ENCODE measurements at places on chromosomes 2 and 18.

GRCh38 chr2:157839822-157840221, 36.3 kb downstream of the ACVR1 start:
- no peak overlapping the region for H3K27ac ChIP-seq
- no peak for DNase-seq
- H3K4me3 ChIP-seq = no peak overlapping the region
- H3K36me3 ChIP-seq = peaks cover 15% of the 10 kb centered on the region
- H3K27me3 ChIP-seq = no peaks in the 10 kb centered on the region
- H3K4me1 ChIP-seq = peaks cover 40% of the 10 kb centered on the region

- no peaks in the 10 kb centered on the region for H3K27me3 ChIP-seq
- no peak overlapping the region for H3K27ac ChIP-seq
- no peaks in the 10 kb centered on the region for H3K4me1 ChIP-seq
- no peak for DNase-seq
- no peak overlapping the region for H3K4me3 ChIP-seq
- H3K36me3 ChIP-seq = no peaks in the 10 kb centered on the region
Observed at GRCh38 chr2:144848423-144848822, 328.5 kb upstream of the ZEB2 start.

DNA sequence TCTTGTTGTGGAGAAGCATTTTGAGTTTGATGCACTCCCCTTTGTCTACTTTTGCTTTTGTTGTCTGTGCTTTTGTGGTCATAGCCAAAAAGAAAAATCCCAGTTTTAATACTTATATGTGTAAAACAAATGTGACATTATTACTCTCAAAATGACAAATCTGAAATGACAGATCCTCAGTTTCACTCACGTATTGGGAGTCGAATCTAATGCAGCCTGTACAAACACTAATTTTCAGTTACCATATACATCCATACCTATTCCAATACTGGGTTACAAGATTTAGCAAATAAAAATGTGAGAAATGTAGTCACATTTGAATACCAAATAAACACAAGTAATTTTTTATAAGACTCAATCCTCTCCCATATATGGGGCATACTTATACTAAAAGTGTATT, 148.2 kb upstream of the ZNF516 start:
- no peak overlapping the region for H3K27ac ChIP-seq
- H3K4me1 ChIP-seq = peaks cover 2% of the 10 kb centered on the region
- no peak overlapping the region for H3K4me3 ChIP-seq
- peaks cover 1% of the 10 kb centered on the region for H3K27me3 ChIP-seq
- no peak for DNase-seq

DNA sequence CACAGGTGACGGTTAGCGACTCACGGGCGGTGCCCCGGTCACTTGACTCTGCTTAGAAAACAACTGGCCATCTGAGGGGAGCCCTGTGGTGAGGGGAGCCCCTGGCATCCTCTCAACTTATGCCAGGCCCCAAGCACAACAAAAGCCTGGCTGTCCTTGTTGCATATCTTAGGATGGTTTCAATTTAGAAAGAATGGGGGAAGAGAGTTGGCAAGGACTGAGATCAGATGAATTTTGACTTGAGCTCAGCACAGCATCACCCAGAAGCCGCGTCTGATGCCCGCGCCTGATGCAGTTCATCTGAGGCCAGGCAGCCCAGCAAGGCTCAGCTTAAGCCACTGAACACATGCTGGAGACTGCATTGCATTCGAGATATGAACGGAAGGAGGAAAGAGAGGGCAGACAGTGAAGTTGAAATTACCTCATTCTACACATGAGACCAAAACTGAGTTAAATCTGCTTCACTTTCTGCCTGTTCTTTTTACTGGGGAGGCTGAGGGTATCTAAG, 36.8 kb downstream of the MYT1L start:
- H3K4me3 ChIP-seq = no peak overlapping the region
- H3K4me1 ChIP-seq = no peaks in the 10 kb centered on the region
- no peaks in the 10 kb centered on the region for H3K36me3 ChIP-seq
- no peak for DNase-seq
- H3K27ac ChIP-seq = no peak overlapping the region

DNA sequence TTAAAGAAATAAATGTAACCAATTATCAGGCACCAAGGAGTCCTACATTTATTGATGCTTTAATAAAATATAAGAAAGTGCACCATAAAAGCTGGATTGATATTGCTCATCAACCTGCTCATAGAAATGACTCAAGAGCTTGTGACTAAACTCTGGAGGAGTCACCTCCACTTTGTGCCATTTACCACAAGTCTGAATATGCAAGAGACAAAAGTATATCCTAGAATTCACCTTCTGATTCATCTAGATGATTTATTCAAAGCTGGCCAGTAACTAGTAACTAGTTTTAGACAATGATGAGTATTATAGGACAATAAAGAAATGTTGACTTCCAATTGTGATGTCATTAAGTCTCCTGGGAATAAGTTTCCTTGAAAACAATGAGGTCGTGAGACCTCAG, 146.0 kb upstream of the SOX11 start:
- no peaks in the 10 kb centered on the region for H3K4me1 ChIP-seq
- no peak for DNase-seq
- H3K27ac ChIP-seq = no peak overlapping the region
- H3K36me3 ChIP-seq = no peaks in the 10 kb centered on the region
- no peak overlapping the region for H3K4me3 ChIP-seq
- H3K27me3 ChIP-seq = no peaks in the 10 kb centered on the region

DNA sequence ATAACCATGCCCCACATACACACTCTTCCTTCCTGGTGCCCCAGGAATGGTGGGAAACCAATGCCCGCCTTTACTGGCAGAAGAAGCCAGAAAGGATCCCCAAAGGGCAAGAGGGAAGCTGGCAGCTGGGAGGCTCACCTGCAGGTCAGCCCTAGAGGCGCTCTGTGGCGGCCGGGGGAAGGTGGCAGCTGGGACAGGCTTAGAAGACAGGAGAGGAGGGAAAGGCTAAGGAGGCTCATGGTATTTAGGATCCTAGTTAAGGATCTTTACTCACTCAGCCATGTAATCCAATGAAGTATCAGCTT, 23.8 kb downstream of the ADRA2B start:
- no peaks in the 10 kb centered on the region for H3K36me3 ChIP-seq
- DNase-seq = no peak
- no peaks in the 10 kb centered on the region for H3K4me1 ChIP-seq
- no peak overlapping the region for H3K27ac ChIP-seq
- H3K4me3 ChIP-seq = no peak overlapping the region
- no peaks in the 10 kb centered on the region for H3K27me3 ChIP-seq

GRCh38 chr2:62423883-62424458, 82.0 kb downstream of the TMEM17 start:
- H3K4me3 ChIP-seq = no peak overlapping the region
- peaks cover 3% of the 10 kb centered on the region for H3K27me3 ChIP-seq
- no peaks in the 10 kb centered on the region for H3K4me1 ChIP-seq
- H3K27ac ChIP-seq = no peak overlapping the region
- no peak for DNase-seq

DNA sequence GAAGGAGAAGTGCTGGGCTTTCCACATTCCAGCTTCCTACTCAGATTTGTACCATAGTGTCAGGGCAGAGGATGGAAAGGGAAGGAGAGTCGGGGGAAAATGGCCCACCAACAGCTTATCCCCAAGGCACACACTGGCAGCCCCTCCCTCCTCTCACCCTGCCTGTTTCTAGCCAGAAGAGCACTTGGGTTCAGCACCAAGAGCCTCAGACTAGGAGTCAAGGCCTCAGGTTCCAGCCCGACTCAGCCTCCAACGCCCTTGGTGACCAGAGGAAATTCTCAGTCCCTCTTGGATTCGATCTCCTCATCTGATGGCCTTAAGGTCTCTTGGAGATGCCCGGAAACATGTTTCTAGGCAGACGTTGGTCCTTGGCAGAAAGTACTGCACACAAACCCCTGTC, 53.9 kb downstream of the TNS1 start:
- no peaks in the 10 kb centered on the region for H3K36me3 ChIP-seq
- H3K27ac ChIP-seq = no peak overlapping the region
- no peak overlapping the region for H3K4me3 ChIP-seq
- no peaks in the 10 kb centered on the region for H3K4me1 ChIP-seq
- H3K27me3 ChIP-seq = peaks cover 5% of the 10 kb centered on the region

GRCh38 chr2:238240757-238241711, 1.2 kb upstream of the HES6 start:
- no peak for DNase-seq
- H3K27me3 ChIP-seq = peaks cover 7% of the 10 kb centered on the region
- peaks cover 5% of the 10 kb centered on the region for H3K36me3 ChIP-seq
- peak overlapping the region; percentile 43 for H3K4me3 ChIP-seq
- H3K4me1 ChIP-seq = peaks cover 2% of the 10 kb centered on the region
- H3K27ac ChIP-seq = no peak overlapping the region

DNA sequence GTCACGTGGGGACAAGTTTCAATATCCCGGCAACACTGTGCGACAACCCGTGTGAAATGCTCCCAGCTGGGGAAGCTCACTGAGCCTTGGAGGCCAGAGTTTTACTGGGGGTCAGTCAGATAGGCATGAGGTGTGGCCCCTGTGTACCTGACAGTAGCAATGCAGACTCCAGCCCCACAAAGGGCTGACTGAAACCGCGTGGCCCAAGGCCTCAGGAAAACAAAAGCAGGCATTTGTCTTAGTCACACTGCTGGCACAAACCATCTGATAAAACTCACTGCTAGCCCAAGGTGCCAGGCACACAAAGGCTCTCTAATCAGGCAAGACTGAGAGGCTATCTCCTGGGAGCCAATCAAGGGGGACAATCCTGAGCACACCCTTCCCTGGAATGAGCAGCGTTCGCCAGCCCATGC, 786.6 kb upstream of the RAB6C start:
- no peaks in the 10 kb centered on the region for H3K36me3 ChIP-seq
- no peak overlapping the region for H3K4me3 ChIP-seq
- no peak for DNase-seq
- H3K27me3 ChIP-seq = peaks cover 2% of the 10 kb centered on the region
- H3K4me1 ChIP-seq = no peaks in the 10 kb centered on the region
- H3K27ac ChIP-seq = no peak overlapping the region

- H3K36me3 ChIP-seq = no peaks in the 10 kb centered on the region
- H3K4me3 ChIP-seq = no peak overlapping the region
- no peak overlapping the region for H3K27ac ChIP-seq
- H3K4me1 ChIP-seq = peaks cover 32% of the 10 kb centered on the region
Observed at GRCh38 chr2:28428486-28428885, 35.8 kb downstream of the FOSL2 start.

- H3K27ac ChIP-seq = no peak overlapping the region
- H3K27me3 ChIP-seq = no peaks in the 10 kb centered on the region
- DNase-seq = no peak
- peaks cover 8% of the 10 kb centered on the region for H3K4me1 ChIP-seq
- no peak overlapping the region for H3K4me3 ChIP-seq
- H3K36me3 ChIP-seq = peaks cover 11% of the 10 kb centered on the region
Observed at GRCh38 chr2:69993708-69994107, 32.3 kb upstream of the ASPRV1 start.

GRCh38 chr2:231235217-231235616, 36.8 kb downstream of the ARMC9 start:
- H3K4me3 ChIP-seq = no peak overlapping the region
- H3K36me3 ChIP-seq = no peaks in the 10 kb centered on the region
- DNase-seq = no peak
- no peaks in the 10 kb centered on the region for H3K27me3 ChIP-seq

- peak overlapping the region; percentile 51 for H3K27ac ChIP-seq
- peaks cover 3% of the 10 kb centered on the region for H3K4me1 ChIP-seq
- no peak for DNase-seq
- no peaks in the 10 kb centered on the region for H3K27me3 ChIP-seq
- peaks cover 35% of the 10 kb centered on the region for H3K36me3 ChIP-seq
- no peak overlapping the region for H3K4me3 ChIP-seq
Observed at GRCh38 chr2:61244694-61245093, 82.7 kb downstream of the C2orf74 start.

DNA sequence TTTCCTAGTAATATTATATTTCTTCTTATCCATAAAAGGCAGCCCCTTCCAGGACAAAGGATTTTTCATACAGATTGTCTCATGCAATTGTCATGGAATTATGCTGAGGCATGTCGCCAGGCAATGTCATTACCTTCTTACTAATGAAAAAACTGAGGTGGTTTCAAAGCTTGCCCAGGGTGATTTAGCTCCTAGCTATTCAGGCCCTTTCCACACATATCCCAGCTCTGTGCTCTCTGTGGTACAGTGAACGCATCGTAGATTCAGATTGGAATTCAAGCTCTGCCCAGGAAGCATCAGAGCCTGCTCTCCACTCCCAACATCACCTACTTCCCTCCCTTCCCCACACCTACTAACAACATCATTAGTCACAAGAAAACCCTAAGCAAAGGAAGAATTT, 60.1 kb downstream of the ATP8B1 start:
- H3K36me3 ChIP-seq = peaks cover 7% of the 10 kb centered on the region
- no peak for DNase-seq
- H3K4me1 ChIP-seq = no peaks in the 10 kb centered on the region
- no peaks in the 10 kb centered on the region for H3K27me3 ChIP-seq

DNA sequence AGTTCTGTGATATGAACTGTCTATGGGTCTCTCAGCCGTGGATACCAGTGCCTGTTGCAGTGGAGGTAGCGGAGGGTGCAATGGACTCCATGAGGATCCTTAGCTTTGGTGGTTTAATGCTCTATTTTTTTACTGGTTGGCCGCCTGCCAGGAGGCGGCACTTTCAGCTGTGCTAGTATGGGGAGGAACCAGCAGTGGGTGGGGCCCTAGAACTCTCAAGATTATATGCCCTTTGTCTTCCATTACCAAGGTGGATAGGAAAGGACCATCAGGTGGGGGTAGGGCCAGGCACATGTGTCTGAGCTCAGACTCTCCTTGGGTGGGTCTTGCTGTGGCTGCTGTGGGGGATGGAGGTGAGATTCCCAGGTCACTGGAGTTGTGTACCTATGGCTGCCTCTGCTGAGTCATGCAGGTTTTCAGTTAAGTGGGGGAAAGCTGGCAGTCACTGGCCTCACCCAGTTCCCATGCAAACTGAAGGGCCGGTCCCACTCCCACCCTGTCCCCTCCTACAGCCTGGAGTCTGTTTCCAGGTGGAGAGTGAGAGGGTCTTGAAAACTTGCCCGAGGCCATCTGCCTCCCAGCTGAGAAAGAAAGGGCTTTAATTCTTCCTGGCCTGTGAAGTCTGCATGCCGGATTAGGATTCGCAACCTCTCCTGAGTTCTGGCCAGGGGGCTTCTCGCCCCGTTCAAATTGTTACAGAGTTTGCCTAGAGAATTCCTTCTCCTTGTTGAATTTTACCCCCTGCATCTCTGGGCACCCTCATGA, 14.5 kb downstream of the KCNS3 start:
- no peaks in the 10 kb centered on the region for H3K4me1 ChIP-seq
- no peak for DNase-seq
- H3K27me3 ChIP-seq = peaks cover 9% of the 10 kb centered on the region

GRCh38 chr18:45666006-45666405, 50.7 kb downstream of the SLC14A2 start:
- DNase-seq = peak; percentile 28
- peak overlapping the region; percentile 10 for H3K4me3 ChIP-seq
- H3K27ac ChIP-seq = peak overlapping the region; percentile 66
- no peaks in the 10 kb centered on the region for H3K36me3 ChIP-seq
- H3K27me3 ChIP-seq = no peaks in the 10 kb centered on the region

Measured in activated CD4-positive, alpha-beta memory T cell treated with anti-CD3 and anti-CD28 coated beads for 36 hours (primary cell).